Activated CD8-positive, alpha-beta memory T cell treated with anti-CD3 and anti-CD28 coated beads for 1 hour (primary cell): ENCODE measurements at places on chromosomes 5 and 9.

DNA sequence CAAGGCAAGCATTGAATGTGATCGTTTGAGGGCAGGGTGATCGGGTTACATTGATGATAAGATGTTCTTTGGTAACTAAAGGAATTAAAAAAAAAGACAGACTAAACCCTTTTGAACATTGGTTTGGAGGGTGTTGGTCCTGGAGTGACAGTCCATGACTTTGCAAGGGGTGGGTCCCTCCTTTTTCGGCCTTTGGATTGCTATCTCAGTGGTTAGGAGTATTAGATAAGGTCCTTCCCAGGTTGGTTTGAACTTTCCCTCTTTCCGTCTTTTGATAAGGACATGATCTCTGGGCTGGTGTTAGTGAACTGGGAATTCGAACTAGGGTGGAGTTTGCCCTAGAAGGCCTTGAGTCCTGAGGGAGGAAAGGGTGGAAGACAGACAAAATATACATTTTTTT, 5.4 kb upstream of the ABO start:
- DNase-seq: no peak

GRCh38 chr9:20640331-20641187, 18.3 kb upstream of the MLLT3 start:
- DNase-seq: no peak

- peak; percentile 26 for DNase-seq
Measured at GRCh38 chr5:93620487-93621326, 37.7 kb downstream of the NR2F1 start.

- no peak for DNase-seq
Measured at GRCh38 chr5:143396353-143396940, 7.0 kb downstream of the NR3C1 start.
